ENCODE measurements at places on chromosomes 3 and 15.

GRCh38 chr15:40933517-40933902 is 4.4 kb downstream of the DLL4 start:
- DNase-seq, result no peak

GRCh38 chr3:134078169-134078831 is 48.6 kb upstream of the SLCO2A1 start:
- DNase-seq, result no peak

GRCh38 chr3:25293736-25294135 is 134.3 kb upstream of the RARB start:
- no peak for DNase-seq

- DNase-seq, result no peak
These were observed 292.7 kb upstream of the PROK2 start for GRCh38 chr3:72077473-72078259.

GRCh38 chr3:128163432-128163831 is 10.2 kb downstream of the EEFSEC start:
- DNase-seq, result no peak

DNA sequence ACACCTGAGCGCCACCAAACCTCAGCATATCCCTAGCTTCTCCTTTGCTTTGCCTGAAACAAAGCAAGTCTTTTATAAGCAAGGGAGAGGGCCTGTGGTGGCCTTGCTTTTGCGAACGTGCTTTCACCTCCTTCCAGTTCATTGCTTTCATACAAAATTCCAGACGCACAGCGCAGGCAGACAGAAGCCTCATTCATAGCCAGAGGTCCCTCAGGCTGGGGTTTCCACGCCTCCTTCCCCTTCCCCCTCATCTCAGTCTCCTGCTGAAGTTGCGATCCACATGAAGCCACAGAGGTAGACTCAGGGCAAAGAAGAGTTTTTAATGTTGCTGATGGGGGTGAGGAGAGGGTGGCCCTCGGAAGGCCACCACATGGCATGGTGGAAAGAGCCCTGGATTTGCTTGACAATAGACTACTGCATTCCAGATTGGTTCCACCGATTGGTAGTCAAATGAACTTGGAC is 59.4 kb upstream of the FLNB start:
- no peak for DNase-seq

GRCh38 chr3:56918111-56918568 is 116.4 kb upstream of the ARHGEF3 start:
- no peak for DNase-seq

- no peak for DNase-seq
These were observed 118.8 kb upstream of the GALNT15 start for GRCh38 chr3:16055606-16056211.

DNA sequence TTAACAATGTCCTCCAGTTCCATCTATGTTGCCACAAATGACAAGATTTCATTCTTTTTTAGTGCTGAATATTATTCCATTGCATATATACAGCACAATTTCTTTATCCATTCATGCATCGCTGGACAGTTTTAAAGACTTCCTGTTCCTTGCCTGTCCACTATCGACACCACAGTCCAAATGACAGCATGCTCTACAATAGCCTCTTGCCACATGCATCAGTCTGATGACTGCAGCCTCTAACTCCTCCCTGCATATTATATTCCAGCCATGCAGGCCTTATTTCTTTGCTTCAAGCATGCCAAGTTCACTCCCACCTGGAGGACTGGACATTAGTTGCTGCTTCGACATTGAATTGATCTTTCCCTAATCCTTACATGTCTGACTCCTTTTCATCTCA is 306.2 kb downstream of the FOXP1 start:
- no peak for DNase-seq

DNA sequence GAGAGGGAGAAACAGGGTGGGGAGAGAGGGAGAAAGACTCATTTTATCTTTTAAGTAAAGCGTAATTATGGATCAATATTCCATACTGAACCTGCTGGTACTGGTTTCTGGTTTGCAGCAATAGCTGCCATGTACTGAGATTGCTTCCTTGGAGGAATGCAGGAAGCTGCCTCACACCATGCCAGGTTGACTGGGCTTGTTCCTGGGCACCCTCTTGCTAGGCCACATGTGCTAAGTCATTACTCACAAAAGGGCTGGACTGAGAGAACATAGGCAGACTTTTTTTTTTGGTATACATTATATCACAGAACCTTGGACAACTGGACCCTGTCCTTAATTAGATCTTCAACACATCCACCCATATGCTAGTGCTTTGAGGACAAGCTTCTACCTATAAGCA is 193.4 kb downstream of the ZNF621 start:
- DNase-seq, result no peak

GRCh38 chr3:152558386-152558785 is 276.5 kb upstream of the P2RY1 start:
- DNase-seq, result no peak

DNA sequence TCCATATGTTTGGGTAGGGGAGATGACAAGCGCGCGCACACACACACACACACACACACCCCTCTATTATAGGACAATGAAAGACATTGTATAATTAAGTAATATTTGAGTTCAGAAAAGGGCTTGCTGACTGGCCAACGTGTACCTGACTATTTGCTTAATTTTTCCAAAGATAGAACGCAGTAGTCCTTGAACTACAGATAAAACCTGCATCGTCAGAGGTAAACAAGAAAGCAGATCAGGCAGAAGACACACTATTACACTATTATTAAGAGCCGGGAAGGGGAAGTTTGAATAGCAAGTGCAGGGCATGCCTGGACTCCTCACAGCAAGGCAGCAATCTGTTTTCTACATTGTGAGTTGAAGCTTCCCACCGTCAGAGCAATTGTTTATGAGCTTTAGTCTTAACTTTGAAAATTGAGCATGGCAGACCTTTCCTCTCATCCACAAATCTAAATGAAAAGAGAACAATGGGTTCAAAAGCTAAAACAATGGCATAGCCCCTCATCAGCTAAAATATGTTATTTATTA is 427.7 kb downstream of the GABRG3 start:
- DNase-seq, result no peak

- no peak for DNase-seq
These were observed 66.2 kb upstream of the CGNL1 start for GRCh38 chr15:57309856-57310760.

- DNase-seq, result no peak
These were observed 66.2 kb upstream of the UBE2E1 start for GRCh38 chr3:23739536-23739935.

- no peak for DNase-seq
These were observed 216.3 kb downstream of the CLSTN2 start for GRCh38 chr3:140151321-140151720.

GRCh38 chr3:153130312-153130977 is 31.6 kb upstream of the RAP2B start:
- no peak for DNase-seq

- no peak for DNase-seq
These were observed 124.8 kb upstream of the NR2E3 start for GRCh38 chr15:71685420-71685993.

DNA sequence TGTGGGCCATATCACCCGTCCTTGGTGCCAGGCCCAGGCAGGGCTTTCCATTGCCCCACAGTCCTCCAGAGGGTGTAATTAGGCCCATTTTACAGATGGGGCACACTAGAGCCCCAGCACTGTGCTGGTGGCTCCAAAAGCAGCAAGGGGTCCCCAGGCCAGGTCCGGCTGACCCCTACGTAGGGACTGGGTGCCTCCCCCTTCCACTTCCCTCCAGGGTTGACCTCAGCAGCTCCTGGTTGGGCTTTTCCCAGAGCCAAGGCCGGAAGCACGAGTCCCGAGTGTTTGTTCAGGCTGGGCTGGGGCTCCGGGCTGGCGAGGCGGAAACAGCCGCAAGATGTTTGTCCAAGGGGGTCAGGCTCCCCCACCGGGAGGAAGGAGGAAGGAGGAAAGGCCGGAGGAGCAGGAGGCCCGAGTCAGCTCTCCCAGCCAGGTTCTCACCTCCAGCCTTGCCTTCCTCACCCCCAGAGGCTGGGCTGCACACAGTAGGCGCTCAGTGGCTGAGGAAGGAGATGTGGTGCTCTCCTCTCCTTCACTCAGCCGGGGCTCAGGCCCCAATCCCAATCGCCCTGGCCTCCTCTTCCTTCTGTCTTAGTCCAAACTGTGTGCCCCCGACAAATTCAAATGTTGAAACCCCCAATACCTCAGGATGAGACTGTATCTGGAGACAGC is 17.1 kb upstream of the PLXND1 start:
- no peak for DNase-seq

- no peak for DNase-seq
These were observed 44.5 kb downstream of the CTDSPL2 start for GRCh38 chr15:44471885-44472455.

DNA sequence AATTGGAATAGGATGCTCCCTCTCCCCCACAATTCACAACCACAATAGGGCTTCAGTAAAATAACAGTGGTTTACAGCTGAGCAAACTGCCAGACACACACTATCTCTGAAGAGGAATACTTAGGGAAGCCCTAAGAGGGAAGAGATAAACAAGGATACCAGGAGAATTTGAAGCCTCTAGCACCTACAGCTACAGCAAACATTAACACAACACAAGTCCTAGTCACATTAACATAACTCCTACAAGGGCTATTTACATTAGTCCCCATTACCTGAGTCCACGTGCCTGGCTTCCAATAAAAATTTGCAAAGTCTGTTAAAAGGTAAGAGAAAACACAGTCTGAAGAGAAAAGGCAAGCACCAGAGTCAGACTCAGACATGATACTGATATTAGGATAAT is 346.9 kb upstream of the CDIN1 start:
- no peak for DNase-seq

- DNase-seq, result no peak
These were observed 188.9 kb downstream of the STXBP5L start for GRCh38 chr3:121096953-121097352.

- DNase-seq, result no peak
These were observed 16.2 kb downstream of the ZNF609 start for GRCh38 chr15:64476550-64476949.

- no peak for DNase-seq
These were observed 126.9 kb downstream of the THRB start for GRCh38 chr3:24367664-24368264.

DNA sequence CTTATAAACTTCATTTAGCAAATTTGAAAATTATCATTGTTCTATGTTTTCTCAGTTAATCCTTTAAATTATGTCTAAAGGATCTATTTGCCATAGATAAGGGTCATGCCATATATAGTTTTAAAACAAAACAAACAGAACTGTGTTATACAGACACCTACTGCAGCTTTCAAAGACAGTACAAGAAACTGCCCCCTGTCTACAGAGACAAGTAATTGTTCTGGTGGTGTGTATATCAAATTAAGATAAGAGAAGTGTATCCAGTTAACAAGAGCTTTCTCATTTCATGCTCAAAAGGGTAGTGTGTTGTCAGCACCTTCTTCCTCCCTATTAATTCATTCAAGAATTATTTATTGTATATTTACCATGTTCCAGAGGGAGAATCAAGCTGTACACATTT is 201.2 kb downstream of the FMN1 start:
- DNase-seq, result peak; percentile 2

DNA sequence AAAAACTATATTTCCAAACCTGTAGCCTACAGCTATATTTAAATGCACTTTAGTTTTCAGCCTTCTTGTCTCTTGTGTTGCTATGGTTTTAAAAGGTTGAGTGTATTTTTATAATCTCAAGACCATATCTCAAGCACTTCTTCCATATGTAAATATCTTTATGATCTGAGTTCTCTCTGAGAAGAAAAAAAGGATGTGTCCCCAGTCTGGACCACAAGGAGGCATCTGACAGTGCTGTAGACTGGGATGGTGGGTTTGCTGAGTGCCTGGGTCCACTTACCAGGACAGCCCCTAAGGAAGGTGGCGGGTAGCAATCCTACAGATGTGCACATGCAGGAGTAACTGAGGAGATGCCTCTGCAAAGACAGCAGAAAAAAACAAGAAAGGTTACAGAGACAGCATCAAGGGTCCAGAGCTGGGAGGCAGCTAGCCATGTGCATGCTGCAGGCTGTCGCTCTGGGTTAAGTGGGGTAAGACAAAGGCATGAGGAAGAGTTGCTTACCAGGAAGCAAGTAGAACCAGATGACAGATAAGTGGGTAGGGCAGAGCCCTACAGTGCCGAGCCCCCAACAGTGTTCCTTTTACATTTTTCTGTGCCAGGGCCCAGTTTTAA is 70.6 kb upstream of the SNRK start:
- DNase-seq, result no peak

- DNase-seq, result no peak
These were observed 5.1 kb upstream of the NEDD4 start for GRCh38 chr15:55998478-55998877.

- no peak for DNase-seq
These were observed 23.6 kb downstream of the GRAMD2A start for GRCh38 chr15:72173864-72174550.

GRCh38 chr3:126753191-126754160 is 49.4 kb downstream of the CHCHD6 start:
- DNase-seq, result no peak

DNA sequence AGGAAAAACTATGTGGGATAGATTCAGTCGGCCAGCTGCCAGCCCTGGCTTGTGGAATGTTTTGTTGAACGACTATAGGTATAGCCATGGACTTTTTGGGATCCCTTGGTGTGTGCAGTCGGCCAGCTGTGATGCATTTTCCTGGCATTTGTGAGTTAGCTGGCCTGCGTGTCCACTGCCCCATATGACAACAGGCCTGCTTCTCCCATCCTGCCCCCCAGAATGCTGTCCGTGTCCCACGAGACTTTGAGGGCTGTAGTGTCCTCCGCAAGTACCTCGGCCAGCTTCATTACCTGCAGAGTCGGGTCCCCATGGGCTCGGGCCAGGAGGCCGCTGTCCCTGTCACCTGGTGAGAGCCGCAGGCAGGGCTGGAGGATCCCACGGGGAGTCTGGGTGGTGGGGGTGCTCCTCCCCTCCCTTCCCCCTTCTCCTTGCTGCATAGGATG is 23.6 kb downstream of the PTPN23 start:
- no peak for DNase-seq

GRCh38 chr3:104908761-104909160 is 457.9 kb upstream of the ALCAM start:
- DNase-seq, result no peak
